ENCODE measurements at places on chromosomes 3 and 15.

DNA sequence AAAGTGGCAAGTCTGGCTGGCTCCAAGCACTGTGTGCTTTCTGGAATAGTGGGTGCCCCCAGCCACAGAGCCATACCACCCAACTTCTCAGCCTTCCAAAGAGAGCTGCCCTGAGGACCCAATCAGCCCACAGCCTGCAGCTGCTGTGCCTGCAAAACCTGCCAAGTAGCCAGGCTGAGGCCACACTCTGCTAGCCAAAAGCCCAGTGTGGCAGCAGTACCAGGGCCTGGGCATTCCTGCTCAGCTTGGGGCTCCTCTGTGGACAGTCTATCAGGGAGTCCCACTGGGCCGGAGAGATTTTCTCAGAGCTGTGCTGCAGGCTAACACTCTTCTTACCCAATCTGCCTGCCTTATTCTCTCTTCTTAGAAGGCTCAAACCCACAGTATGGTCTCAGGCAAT lies 136.5 kb downstream of the TPRA1 start:
- DNase-seq = no peak

DNA sequence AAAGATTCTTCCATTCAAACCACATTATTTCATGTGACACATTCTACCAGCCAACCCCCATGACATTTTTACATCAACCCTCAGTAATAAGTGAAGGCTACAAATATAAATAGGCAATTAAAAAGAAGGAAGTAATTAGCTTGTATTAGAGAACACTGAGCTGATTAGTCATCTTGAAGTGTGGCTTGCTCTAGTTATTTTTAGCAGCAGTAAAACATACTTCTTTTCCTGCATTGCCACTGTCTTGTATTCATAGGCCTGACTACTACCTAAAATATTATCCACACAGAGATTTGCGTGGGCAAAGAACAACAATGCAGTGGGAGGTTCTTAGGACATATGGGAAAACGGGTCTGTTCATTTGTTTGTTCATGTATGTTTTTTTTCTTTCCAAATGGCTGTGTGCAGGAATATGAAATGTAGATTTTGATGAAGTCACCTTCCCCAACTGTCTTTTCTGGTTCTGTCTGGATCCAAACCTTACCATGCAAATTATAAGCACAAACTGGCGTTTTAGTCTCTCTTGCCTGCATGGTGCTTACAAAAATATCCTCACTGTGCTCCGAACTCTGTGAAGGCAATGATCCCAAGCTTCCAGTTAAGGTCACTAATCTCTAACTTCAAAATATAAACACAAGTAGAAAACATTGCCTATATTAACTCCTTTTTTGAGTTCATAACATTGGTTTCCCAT lies 31.5 kb upstream of the TM4SF4 start:
- peak; percentile 92 for DNase-seq

DNA sequence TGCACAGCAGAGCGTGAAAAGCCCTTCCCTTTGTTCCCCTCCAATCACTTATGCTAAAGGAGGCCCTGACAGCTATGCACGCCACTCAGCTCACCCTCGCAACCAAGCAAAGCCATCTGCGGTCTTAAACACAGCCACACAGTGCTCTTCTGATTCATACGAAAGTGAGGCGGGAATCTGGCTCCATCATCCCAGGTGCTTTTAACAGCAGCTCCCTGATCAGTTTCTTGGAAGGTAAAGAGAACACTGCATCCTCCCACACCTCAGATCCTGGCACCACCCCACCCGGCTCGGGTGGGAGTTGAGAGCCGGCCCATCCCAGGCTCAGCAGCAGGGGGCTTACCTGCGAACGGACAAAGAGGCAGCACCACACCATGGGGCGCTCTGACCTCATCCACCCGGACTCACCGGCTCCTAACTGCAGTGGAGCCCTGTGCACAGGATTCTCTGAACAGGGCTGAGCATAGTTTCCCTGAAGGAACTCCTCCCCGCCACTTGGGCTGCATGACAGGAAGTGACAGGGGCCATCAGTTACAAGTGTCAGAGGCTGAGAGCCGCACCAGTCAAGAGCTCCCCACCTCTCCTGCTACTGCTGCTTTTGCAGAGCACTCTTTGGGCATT lies 114.3 kb upstream of the ARHGEF3 start:
- peak; percentile 20 for DNase-seq

DNA sequence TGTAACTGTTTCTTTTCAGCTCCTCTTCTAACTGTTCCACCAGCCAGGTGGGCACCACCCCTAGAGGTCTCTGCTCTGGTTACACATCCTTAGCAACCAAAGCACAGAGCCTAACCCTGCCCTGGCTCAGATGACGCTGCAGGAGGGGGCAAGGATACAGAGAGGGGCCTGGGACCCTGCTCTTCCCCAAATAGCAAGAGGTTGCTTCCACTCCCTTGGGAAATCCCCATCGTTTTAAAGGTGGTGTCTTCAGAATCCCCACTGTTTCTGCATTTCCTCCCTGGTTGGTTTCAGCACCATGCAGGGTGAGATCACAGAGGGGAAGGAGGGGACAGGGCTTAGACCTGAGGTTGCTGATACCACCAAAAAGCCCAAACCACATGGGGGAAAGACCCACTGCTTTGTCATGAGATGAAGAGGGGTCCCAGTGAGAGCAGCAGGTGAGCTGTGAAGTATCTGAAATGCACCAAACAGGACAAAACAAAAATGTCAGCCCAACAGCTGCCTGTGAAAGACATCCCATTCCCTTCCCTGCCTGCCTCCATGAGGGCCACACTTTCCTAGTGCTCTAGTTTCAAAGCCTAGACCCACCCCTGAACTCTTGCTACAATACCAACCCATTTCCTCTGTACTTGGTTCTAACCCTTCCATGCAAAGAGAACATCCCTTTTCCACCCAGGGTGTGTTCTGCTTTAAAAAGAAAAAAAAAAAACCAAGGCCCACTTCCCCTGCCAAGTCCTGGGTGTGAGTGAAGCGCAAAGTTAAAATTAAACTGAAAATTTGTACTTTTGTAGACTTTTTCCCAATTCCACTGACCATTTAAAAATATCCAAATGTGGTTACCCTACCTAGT lies 29.0 kb downstream of the ANP32A start:
- DNase-seq = no peak

DNA sequence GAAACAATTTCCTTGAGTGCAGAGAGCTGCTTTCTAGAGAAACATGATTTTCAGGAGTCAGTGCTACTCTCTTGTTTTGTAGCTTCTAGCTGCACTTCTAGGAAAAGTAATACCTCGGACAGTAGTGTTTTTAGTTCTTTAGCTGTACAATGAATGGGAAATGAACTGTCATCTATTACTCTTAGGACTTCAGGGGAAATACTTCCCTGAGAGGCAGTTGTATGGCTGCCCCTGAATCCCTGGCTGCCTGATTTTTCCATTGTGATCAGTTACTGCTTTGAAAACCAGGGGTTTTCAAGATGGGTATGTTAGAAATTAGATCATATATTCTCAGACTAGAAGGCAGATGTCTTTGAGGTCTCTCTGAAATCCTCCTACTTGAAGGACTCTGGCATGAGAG lies 200.3 kb upstream of the SEMA6D start:
- no peak for DNase-seq

DNA sequence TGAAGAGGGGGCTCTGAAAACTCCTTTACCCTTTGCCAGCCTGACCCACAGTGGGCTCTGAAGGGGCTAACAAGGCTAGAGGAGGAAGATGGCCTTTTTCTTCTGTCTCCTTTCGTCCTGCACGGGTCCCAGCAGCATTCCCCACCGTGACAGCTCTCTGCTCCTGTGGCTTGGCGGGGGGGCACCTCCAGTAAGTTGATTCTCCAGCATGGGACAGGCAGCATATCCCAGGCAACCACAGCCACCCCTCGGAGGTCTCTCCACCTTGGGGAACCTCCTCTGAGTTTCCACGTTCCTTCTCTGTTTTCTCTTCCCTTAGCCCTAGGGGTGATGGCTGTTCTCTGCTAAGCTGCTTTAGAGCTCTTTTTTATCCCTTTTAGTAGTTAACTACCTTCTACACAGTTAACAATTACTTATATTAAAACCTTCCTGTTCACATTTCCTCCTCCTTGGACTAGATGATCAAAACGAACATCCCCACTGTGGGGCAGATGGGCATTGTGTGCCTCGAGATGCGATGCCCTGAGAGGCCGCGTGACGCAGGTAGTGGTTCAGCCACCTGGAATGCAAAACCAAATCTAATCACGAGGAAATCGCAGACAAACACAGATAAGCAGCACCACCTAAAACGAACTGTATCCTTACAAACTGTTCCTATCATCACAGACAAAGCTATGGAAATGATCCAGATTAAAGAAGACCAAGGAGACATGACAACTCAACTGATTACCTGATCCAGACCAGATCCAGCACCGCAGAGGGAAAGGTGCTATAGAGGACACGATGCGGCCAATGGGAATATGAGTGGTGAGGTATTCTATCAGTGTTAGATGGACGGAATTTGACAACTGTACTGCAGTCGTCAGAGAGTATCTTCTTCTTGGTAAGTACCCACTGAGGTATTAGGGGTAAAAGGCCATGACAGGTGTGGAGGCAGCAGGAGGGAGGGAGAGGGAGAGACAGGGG lies 27.7 kb downstream of the TSPAN3 start:
- no peak for DNase-seq

GRCh38 chr3:112776836-112777235 lies 69.8 kb downstream of the CD200R1L start:
- no peak for DNase-seq

DNA sequence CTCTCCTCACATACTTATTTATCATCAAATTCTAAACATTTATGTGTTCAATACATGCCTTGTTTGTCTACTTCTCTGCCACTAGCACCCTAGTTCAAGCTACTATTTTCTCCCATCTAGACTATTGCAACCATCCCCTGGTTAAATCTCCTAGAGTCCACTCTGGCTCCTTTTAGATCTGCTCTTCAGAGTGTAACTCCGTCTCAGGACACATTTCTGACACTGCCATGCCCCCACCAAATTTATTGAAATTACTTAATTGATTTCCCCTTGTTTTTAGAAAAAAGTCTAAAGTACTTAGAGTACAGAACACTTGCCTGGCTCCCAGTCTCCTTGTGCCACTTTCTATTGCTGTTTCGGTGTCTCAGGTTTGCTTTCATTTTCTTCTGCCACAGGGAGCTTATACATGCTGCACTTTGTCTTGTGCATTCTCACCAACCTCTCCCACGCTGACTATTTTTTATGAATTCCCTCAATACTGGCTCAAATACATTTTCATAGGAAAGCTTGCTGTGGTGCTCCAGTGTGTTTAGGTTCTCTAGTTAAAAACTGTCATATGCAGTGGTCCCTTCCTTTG lies 792.3 kb downstream of the DIPK2A start:
- DNase-seq = no peak

- peak; percentile 58 for DNase-seq
Observed at GRCh38 chr3:160372780-160373179, 26.2 kb downstream of the IFT80 start.

- DNase-seq = no peak
Observed at GRCh38 chr15:56234804-56235203, 8.9 kb downstream of the RFX7 start.

DNA sequence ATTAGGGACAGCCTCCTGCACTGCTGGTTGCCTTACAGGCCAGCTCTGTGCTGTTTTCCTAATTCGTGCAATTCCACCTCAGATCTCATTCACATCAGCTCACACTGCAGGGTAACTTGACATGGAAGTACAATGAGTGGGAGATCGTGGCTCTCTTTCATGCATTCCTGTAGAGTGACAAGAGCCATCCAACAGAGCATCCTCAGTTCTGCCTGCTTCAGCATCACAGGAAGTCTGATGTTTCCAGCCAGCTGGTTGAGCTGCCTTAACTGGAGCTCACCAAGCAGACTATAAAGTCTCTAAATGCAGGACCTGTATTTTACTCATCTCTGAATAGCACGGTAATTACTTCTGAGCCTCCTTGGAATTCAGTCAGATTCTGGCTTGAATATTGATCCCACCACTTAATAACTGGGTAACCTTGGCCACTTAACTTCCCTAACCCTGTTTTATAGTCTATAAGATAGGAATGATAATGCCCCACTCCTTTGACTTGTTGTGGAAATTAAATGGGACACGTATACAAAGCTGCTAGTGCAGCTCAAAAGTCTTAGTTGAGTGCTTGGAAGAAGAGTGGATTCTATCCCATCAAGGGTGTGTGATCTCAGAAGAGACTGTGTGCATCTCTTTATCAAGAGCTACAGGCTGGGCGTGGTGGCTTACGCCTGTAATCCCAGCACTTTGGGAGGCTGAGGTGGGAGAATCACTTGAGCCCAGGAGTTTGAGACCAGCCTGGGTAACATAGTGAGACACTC lies 1.4 kb upstream of the DIS3L start:
- peak; percentile 39 for DNase-seq

DNA sequence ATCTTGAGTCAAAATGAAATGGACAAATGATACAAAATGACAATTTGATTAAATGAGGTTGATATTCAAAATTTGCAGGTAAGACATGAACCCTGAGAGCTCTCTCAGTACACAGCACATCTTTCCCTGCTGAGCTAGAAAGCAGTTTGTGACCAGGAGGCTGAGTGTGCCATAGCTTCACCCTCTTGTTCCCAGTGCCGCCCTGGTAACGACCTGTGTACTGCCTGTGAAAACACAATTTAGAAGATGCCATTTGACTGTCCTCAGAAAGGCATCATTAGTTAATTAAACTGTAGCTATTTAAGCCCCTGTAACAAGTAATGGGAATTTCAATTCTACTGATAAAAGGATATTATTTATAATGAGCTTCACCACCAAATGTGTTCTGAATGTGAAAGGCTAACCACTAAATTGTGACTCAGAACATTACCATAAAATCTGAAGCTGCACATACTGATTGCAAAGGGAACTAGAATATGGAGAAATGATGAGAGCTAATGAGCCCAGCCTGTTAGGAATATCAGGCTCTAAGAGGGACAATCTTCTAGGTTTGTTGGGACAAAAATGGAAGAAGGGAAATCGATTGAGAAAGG lies 212.9 kb upstream of the ARPP21 start:
- DNase-seq = no peak

- peak; percentile 87 for DNase-seq
Observed at GRCh38 chr3:52533623-52534280, at the start of gene NT5DC2. Gene NT5DC2, minus strand, starts transcription at chr3:52533857. Its CDS starts 120 bp downstream, at chr3:52533737.

- no peak for DNase-seq
Observed at GRCh38 chr15:75197062-75197630, 4.5 kb upstream of the C15orf39 start.

DNA sequence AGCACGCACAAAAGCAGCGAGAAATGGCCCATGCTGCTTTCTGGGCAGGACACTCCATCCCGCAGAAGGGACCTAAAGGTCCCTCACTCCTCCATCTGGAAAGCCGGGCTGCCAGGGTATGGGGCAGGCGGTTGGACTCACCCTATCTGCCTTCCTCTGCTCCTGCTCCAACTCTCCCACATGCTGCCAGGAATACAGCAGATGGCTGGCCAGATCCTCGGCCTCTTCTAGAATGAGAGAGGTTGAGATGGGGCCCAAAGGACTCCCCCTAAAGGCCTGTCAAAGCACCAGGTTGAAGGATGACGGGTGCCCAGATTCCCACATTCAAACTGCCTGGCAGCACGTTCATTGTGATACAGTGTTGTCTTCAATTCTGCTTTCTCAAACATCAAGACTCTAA lies 85.1 kb upstream of the C2CD4B start:
- DNase-seq = no peak
